Activated naive CD4-positive, alpha-beta T cell treated with anti-CD3 and anti-CD28 coated beads, Interleukin-2, amount 50 U/mL, for 16 hours (primary cell): ENCODE measurements at places on chromosomes 5 and 9.
A peak's percentile ranks its signal among the peaks of the same experiment; 100 is the strongest.

DNA sequence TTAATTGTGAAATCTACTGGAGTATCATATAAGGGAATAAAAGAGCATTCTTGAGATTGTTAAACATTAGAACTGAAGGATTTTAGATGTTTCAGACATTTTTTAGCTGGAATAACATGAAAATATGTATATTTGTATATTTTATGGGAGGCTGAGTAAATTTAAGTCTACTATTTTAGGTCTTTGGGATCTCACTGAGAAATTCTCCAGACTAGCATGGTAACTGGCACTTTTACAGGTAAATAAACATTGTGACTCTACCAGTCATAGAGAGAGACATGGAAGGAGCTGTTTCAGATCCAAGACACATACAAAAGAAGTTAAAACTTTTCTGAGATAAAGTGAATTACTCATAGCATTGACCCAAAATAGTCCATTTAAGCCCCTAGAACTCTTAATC is 59.4 kb downstream of the NDUFAF2 start:
- DNase-seq = no peak

DNA sequence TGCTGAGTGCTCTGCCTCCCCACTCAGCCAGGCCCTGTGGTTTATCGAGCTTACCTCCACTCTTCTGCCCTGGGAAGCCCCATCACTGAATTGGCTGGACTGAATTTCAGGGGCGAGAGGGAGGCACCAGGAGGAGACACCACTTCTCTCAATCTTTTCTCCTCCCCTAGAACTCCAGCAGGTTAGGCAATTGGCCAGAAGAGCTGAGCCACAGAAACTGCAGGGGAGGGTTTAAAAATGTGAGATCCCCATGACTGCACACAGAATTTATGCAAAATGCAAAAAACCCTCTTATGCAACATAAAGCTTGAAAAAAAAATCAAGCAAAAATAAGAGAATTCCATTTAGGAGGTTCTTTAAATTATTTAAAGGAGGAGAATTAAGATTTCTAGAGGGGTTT is 29.9 kb downstream of the TUT7 start:
- no peak for DNase-seq

- DNase-seq = no peak
Measured at GRCh38 chr5:75965292-75965691, 117.9 kb upstream of the SV2C start.

DNA sequence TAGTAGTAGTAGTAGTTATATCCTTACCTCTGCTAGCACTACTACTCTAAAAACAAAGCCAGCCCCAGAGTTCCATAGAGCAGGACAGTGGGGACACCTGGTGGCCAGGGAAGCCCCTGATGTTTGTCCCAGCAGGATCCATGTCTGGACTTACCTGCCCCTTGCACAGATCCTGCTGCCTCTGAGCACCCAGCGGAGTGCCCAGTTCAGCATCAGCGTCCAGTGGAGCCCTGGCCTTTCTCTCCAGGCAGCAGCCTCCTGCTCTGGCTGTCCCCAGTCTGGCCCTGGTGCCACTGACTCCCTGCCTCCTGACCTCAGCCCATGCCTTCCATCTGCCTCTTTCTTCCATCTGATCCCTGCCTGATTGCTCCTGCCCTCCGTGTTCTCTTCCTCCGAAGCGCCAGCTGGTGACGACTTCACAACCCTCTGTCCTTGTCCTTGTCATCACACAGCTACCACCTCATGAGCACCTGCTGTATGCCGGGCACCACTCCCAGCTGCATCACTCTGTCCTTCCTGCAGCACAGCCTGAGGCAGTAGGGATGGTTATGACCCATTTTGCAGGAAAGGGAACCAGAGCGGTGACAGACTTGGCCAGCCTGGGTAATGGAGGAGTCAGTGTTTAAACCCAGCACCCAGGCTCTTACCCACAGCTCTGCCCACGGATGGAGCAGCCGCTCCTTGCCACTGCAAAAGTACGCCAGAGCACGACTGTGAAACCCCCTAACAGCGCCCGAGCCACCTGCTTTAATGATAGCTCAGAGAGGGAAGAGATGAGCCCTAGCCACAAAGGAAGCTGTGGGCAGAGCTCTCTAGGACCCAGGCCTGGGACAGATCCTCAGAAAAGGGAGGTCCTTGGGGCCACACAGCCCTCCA is 11.5 kb downstream of the SARDH start:
- peak; percentile 71 for DNase-seq

DNA sequence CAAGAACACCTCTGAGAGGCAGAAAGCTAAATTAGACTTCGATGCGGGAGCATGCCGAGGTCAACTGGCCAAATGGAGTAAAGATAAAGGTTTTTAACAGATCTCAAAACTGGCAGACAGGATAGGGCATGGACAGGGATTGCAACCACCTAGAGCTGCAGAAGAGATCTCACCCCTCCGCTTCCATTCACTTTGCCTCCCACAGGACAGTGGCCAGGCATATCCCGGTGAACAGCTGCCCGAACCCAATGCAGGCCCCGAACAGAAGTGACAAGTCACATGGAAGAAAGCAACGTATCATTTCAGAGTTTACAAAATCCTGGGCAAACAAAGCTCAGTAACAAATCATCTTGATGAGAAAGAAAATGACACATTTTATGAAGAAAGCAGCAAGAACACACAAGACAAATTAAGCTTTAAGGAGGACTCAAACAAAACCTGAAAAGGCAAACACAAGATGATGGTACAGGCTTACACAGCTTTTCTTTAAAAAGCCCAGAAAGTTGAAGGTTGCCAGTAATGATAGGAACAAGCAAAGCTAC is 18.4 kb downstream of the RNF130 start:
- no peak for DNase-seq
